ENCODE measurements at places on chromosomes 7 and 10.

- DNase-seq = no peak
Measured at GRCh38 chr7:132750530-132751217, 174.4 kb upstream of the PLXNA4 start.

DNA sequence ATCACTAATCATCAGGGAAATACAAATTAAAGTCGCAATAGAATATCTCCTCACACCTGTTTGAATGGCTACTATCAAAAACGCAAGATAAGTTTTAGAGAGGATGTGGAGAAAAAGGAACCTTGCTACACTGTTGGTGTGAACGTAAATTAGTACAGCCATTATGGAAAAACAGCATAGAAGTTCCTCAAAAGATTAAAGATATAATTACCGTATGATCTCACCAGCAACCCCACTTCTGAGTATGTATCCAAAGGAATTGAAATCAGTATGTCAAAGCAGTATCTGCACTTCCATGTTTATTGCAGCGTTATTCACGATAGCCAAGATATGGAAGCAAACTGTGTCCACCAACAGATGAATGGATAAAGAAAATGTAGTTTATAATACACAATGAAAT is 164.4 kb downstream of the ZNF365 start:
- no peak for DNase-seq

GRCh38 chr10:7598771-7599170 is 68.0 kb downstream of the ITIH5 start:
- no peak for DNase-seq

- DNase-seq = no peak
Measured at GRCh38 chr10:64201936-64202335, 680.7 kb downstream of the REEP3 start.

DNA sequence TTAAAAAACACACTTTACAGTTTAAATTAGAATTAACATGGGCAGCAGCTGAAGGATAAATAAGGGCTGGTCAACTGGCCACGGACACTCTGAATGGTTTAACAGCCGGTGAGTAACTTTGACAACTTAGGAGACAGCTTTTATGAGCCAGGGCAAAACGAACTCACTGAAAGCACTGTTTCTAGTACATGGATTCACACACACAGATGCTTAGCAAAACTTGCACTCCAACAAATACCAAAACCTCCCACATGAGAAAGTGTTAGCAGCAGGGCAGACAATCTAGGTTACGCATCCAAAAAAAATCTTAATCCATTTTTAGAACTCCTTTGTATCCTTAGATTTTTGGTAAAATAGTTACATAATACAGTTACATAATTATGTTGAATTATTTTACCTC is 486.4 kb downstream of the PHTF2 start:
- DNase-seq = no peak
